ENCODE measurements at places on chromosomes 3 and 15. TPM values are rescaled to one million over a fixed set of nuclear protein-coding genes. Genes with fewer than 3 reads are reported as not detected.

- no peaks in the 10 kb centered on the region for H3K4me1 ChIP-seq
- DNase-seq: no peak
- no peak overlapping the region for H3K27ac ChIP-seq
- H3K4me3 ChIP-seq: no peak overlapping the region
- no peaks in the 10 kb centered on the region for H3K36me3 ChIP-seq
These were observed 156.0 kb upstream of the MRPL3 start for GRCh38 chr3:131658771-131659170.

The KIF23 gene
- 82.5 TPM for total RNA-seq

DNA sequence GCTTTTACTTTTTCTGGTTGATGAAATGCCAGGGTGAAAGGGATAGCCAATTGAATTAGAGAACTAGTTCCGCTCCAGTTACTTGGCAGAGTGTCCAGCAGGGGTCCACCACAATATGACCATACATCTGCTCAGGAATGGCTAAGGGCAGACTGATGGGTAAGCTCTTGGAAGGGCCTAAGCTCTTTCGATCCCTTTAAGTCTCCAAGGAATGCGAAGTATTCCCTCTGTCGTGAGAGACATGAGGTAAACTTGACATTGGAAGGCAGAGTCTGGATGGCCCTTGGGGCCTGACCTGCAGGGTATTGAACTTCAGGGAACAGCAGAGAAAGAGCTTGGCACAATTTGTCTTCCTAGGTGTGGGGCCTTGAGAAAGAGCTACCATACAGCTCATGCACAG lies 805.8 kb downstream of the PLOD2 start:
- no peaks in the 10 kb centered on the region for H3K4me1 ChIP-seq
- DNase-seq: no peak
- H3K27me3 ChIP-seq: no peaks in the 10 kb centered on the region

The KLHL6 gene
- total RNA-seq: 0.03 TPM

DNA sequence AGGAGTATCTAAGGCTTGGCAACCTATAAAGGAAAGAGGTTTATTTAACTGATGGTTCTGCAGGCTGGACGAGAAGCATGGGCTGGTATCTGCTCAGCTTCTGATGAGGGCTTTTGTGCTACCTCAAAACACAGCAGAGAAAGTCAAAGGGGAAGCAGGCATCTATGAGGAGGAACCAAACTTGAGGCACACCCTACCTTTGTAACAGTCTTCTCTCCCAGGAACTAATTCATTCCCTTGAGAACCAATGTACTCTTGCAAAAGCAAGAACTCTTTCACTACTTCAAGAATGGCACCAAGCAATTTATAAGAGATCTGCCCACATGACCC lies 109.0 kb downstream of the CGGBP1 start:
- H3K27me3 ChIP-seq: no peaks in the 10 kb centered on the region
- H3K36me3 ChIP-seq: no peaks in the 10 kb centered on the region
- H3K27ac ChIP-seq: no peak overlapping the region
- DNase-seq: no peak
- no peaks in the 10 kb centered on the region for H3K4me1 ChIP-seq

DNA sequence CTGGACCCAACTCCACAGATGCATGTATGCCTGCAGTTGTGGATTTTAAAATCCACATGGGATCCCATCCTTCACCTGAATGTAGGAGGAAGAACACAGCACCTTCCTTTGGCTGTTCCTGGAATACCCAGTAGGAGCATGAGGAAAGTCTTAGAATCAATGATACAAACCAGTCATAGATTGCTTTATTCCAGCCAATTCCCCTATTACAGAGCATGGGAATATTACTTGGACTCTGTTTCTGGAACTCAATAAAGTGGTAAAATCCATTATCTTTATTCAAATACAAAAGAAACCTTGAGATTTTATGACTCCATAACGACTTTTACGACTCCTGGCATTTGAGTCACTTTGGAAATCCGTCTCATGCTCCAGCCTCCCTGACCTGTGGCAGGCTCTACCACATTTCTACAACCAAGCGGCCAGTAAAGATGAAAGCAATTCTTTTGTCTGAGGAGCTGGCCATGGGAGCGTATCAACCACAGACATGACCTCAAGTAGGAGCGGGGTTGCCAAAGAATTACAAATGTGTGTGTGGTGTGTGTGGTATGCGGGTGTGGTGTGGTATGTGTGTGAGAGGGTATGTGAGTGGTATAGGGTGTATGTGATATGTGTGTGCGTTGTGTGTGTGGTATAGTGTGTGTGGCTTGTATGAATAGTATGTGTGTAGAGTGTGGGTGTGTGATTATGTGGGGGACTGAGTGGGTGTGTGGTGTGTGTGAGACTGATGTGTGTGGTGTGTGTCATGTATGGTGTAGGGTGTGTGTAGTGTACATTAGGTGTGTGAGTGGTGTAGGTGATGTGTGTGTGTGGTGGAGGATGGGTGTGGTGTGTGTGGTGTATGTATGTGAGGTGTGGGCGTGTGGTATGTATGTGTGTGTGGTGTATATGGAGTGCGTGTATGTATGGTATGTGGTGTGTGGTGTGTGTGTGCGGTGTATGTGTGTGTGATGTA lies 40.0 kb downstream of the ARRDC4 start:
- H3K36me3 ChIP-seq: no peaks in the 10 kb centered on the region
- DNase-seq: no peak

- H3K36me3 ChIP-seq: no peaks in the 10 kb centered on the region
- peak overlapping the region; percentile 89 for H3K27ac ChIP-seq
- no peaks in the 10 kb centered on the region for H3K27me3 ChIP-seq
- DNase-seq: no peak
- H3K4me3 ChIP-seq: peak overlapping the region; percentile 62
- H3K4me1 ChIP-seq: peaks cover 27% of the 10 kb centered on the region
These were observed 23.7 kb upstream of the RNU6-1 start for GRCh38 chr15:67863442-67863987.

GRCh38 chr3:122826278-122826677 lies 31.4 kb downstream of the SLC49A4 start:
- no peaks in the 10 kb centered on the region for H3K4me1 ChIP-seq
- no peaks in the 10 kb centered on the region for H3K36me3 ChIP-seq
- no peak overlapping the region for H3K4me3 ChIP-seq
- H3K27ac ChIP-seq: no peak overlapping the region
- no peaks in the 10 kb centered on the region for H3K27me3 ChIP-seq

DNA sequence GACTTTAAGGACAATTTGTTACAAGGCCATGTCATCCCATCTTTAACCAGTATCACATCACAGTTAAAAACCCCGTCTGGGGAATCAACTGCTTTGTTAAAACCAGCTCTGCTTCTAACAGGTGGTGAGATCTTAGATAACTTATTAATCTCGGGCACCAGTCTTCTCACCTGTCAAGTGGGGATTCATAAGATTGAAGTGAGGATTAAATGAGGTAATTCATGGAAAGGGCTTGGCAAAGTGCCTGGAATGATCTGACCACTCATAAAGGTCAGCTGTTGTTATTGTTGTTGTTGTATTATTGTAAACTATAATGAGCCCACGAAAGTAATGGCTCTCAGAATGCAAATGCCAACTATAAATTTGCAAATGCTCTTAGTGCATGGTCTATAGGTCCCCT lies 30.1 kb upstream of the SLC24A5 start:
- H3K4me3 ChIP-seq: no peak overlapping the region
- no peaks in the 10 kb centered on the region for H3K27me3 ChIP-seq
- H3K27ac ChIP-seq: no peak overlapping the region
- H3K36me3 ChIP-seq: no peaks in the 10 kb centered on the region
- no peaks in the 10 kb centered on the region for H3K4me1 ChIP-seq

DNA sequence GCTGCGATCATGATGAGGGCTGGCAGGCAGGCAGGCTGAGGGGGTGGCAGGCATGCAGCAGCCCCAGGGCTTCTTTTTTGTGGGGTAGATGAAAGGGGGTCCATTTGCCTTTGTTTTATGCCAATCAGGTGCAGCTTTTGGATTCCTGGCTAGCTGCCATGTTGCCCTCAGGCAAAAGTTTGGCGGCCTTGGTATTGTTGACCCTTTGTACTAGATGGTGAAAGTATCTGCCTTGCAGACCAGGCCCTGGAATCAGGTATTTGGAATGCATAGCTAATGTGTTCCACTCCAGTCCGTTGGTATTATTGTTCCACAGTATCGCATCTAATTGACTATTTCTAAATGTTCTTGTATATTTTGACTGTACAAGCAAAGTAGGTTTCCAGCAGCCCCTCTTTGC lies 35.0 kb downstream of the EEFSEC start:
- no peak overlapping the region for H3K27ac ChIP-seq
- H3K27me3 ChIP-seq: no peaks in the 10 kb centered on the region
- no peak overlapping the region for H3K4me3 ChIP-seq
- no peaks in the 10 kb centered on the region for H3K36me3 ChIP-seq
- no peaks in the 10 kb centered on the region for H3K4me1 ChIP-seq
- no peak for DNase-seq

DNA sequence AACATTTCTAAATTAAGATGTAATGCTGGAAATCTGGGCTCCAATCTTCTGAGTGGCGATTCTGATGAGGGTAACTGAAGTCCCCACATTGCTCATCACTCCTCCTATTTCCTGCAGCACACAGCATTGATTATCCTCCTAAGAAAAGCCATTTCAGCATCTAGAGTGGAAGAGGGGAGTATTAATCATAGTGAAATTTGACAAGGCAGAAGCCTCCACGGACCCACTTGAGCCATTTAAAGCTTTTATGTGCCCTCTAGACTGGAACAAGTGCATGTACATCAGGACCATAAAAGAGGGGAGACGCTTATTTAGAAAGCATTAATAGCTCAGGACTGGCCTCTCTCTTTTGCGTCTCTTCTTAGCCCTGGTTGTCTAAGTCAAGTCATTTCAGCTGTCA lies 25.8 kb downstream of the AQP9 start:
- no peak overlapping the region for H3K4me3 ChIP-seq
- H3K27ac ChIP-seq: no peak overlapping the region
- DNase-seq: no peak

DNA sequence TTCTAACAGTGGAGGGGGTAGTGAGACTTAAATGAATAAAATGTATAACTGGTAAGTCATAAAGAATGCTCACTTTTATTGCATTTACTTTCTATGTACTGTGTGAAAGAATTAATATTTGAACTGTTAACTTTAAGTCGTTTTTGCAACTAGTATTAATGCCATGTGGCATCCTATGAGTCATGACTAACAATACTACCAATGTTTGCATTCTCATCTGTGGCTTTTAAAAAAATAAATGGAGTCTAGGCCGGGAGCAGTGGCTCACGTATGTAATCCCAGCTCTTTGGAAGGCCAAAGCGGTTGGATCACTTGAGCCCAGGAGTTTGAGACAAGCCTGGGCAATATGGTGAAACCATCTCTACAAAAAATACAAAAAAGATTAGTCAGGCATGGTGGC lies 5.2 kb downstream of the C3orf49 start:
- no peak overlapping the region for H3K4me3 ChIP-seq
- no peaks in the 10 kb centered on the region for H3K4me1 ChIP-seq
- H3K27me3 ChIP-seq: no peaks in the 10 kb centered on the region
- H3K27ac ChIP-seq: no peak overlapping the region
- DNase-seq: no peak
- no peaks in the 10 kb centered on the region for H3K36me3 ChIP-seq

DNA sequence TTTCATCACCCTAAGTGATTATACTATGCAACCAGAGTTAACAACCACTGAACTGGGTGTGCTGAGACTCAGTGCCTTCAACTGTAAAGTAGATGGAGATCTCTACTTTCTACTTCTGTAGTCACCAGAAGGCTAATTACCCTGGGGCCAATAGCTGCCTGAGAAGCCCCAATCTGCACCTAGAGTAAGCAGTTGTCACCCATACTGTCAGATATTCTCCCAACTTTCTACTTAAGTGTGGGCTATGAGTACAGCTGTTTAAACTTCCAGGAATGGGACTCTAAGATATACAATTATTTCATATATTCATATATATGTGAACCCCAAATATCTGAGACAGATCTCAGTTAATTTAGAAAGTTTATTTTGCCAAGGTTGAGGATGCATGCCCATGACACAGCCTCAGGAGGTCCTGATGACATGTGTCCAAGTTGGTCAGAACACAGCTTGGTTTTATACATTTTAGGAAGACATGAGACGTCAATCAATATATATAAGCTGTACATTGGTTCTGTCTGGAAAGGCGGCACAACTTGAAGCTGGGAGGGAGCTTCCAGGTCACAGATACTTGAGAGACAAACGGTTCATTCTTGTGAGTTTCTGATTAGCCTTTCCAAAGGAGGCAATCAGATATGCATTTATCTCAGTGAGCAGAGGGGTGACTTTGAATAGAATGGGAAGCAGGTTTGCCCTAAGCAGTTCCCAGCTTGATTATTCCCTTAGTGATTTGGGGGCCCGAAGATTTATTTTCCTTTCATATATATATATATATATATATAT lies 41.9 kb downstream of the CCNL1 start:
- peaks cover 23% of the 10 kb centered on the region for H3K4me1 ChIP-seq
- H3K27ac ChIP-seq: no peak overlapping the region
- H3K27me3 ChIP-seq: no peaks in the 10 kb centered on the region
- no peak overlapping the region for H3K4me3 ChIP-seq

DNA sequence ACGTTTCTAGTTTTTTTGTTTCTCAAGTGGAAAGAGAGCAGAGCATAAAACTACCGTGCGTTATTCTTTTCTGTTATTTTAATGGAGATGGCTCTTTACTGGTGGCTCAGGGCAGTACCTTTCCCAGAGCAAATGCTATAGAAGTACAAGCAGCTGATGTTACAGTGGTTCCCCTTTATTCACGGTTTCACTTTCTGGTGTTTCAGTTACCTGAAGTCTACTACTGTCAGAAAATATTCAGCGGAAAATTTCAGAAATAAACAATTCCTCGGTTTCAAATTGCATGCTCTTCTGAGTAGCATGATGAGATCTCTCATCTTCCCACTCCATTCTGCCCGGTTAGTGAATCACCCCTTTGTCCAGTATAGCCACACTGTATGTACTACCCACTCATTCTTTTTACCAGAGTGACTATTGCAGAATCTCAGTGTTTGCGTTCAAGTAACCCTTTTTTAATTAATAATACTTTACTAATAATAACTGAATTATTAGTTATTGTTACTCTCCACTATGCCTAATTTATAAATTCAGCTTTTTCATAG lies 597.5 kb upstream of the ROBO2 start:
- no peaks in the 10 kb centered on the region for H3K27me3 ChIP-seq
- H3K4me1 ChIP-seq: no peaks in the 10 kb centered on the region
- H3K27ac ChIP-seq: no peak overlapping the region
- H3K36me3 ChIP-seq: no peaks in the 10 kb centered on the region

The ZDHHC23 gene
- 23.6 TPM for total RNA-seq

The SIDT1 gene
- not detected for total RNA-seq

- no peak for DNase-seq
- no peaks in the 10 kb centered on the region for H3K27me3 ChIP-seq
- H3K27ac ChIP-seq: no peak overlapping the region
- no peak overlapping the region for H3K4me3 ChIP-seq
- no peaks in the 10 kb centered on the region for H3K36me3 ChIP-seq
These were observed 69.0 kb upstream of the THBS1 start for GRCh38 chr15:39511916-39512260.

- H3K36me3 ChIP-seq: no peaks in the 10 kb centered on the region
- no peak overlapping the region for H3K4me3 ChIP-seq
- H3K27ac ChIP-seq: no peak overlapping the region
- no peaks in the 10 kb centered on the region for H3K27me3 ChIP-seq
These were observed 21.2 kb downstream of the IL5RA start for GRCh38 chr3:3089017-3089416.

GRCh38 chr3:169345662-169346331 lies 317.7 kb downstream of the MECOM start:
- H3K27me3 ChIP-seq: no peaks in the 10 kb centered on the region
- no peaks in the 10 kb centered on the region for H3K36me3 ChIP-seq
- no peak for DNase-seq
- H3K27ac ChIP-seq: no peak overlapping the region
- H3K4me3 ChIP-seq: no peak overlapping the region

- H3K27me3 ChIP-seq: no peaks in the 10 kb centered on the region
- peaks cover 4% of the 10 kb centered on the region for H3K36me3 ChIP-seq
- DNase-seq: no peak
- no peak overlapping the region for H3K4me3 ChIP-seq
These were observed 44.9 kb downstream of the PTH1R start for GRCh38 chr3:46922426-46922825.
